ENCODE measurements at places on chromosomes 6 and 20.

GRCh38 chr6:9766240-9766915 lies 648.5 kb downstream of the TFAP2A start:
- DNase-seq: no peak

GRCh38 chr6:144899161-144899560 lies 614.0 kb downstream of the UTRN start:
- DNase-seq: no peak

DNA sequence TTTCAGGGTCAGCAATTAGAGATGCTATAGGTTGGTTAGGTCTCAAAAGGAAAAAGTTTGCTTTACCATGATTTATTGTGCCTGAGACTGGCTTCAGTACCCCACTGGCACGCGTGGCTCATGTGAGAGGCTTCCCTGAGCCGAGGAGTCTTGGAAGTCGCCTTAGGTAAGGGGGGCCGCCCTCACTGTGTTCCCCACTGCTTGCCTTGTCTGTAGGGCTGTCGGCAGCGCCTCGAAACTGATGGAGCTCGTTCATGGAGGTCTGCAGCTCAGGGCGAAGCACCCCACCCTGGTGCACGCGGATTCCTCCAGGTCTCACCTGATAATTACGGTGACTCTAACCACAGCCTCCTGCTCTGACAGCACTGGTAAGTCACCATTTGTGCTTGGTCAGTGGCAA lies 39.2 kb downstream of the FRMD1 start:
- DNase-seq: no peak

GRCh38 chr6:139313784-139314545 lies 22.2 kb upstream of the TXLNB start:
- DNase-seq: no peak

GRCh38 chr6:85473748-85474147 lies 23.9 kb downstream of the NT5E start:
- no peak for DNase-seq

- no peak for DNase-seq
Measured at GRCh38 chr6:155481215-155481614, 25.6 kb upstream of the NOX3 start.

GRCh38 chr6:149962461-149963211 lies 1.1 kb upstream of the ULBP1 start:
- DNase-seq: no peak

- DNase-seq: no peak
Measured at GRCh38 chr6:152271776-152272464, 365.2 kb downstream of the SYNE1 start.

DNA sequence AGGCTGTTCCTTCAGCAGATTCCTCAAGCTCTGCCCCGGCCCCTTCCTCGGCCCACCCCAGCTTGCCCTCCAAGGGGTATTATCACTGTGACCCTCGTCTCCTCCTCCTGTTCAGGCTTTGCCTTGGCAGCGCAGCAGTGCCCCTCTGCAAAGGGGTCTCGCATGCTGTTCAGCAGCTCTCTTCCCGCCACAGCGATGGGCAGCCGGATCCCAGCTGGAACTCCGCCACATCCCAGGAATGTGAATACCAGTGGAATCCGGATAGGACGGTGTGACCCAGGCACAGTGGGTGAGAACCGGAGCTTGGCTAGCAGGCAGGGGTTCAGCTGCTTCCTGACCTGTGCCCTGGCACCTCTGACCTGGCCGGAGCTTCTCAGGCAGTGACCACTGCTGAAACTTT lies 52.9 kb downstream of the RNASET2 start:
- no peak for DNase-seq

DNA sequence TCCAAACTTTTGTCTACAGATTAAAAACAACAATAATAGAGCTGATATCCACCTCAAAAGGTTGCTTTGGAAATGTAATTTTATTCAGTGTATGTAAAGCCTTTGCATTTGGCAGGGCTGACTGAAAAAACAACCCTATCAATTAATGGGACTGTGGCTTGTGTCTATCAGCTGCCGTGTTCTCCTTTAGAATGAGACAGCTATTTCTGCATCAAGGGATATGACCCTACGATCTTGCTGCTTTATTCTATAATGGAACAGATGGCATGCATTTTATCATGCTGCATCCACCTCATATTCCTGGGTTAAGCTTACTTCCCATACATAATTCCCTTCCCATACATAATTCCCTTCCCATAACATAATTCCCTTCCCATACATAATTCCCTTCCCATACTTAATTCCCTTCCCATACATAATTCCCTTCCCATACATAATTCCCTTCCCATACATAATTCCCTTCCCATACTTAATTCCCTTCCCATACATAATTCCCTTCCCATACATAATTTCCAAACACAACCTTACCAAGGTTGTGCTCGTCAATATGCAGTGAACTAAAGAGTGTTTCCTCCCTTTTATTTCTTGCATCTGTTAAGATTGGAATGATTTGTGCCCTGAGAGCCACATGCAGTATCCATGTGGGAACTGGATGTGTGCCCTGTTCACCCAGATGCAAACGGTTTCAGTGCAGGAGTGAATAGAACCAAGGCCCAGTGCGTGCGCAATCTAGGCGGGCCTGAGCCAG lies 26.8 kb downstream of the SERPINB6 start:
- no peak for DNase-seq

DNA sequence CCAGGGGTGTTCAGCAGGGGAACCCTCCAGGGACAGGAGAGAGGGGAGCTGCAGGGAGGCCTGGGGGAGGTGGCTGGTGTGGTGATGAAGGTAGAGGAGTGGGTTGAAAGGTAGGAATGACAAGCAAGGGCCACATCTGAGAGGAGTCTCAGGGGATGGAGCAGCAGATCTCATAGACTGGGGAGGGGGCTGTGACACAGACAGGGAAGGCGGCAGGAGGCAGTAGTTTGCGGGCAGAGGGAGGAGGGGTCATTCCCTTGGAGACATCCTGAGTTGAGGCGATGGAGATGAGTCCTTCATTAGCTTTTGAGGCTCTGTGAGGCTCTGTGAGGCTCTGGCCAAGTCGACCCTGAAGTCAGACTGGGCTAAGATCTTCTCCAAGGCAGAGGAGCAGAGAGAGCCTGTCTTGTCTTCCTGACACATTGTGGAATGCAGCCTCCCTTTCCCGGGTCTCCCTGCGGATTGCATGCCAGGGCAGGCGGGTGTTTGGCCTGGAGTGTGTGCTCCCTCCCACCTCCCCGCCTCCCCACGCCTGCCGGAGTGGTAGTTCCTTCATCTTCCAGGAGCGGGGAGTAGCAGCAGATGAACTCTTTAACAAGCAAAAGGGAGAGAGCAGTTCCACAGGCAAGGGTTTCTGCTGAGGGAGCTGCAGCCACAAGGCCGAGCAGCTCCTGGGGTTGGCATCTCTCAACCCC lies 34.3 kb upstream of the MLN start:
- no peak for DNase-seq

GRCh38 chr20:18380908-18381529 lies 85.8 kb downstream of the DZANK1 start:
- no peak for DNase-seq

All from NCI-H774 (cell line).